ENCODE measurements at places on chromosomes 4 and X. TPM values are rescaled to one million over a fixed set of nuclear protein-coding genes. Genes with fewer than 3 reads are reported as not detected.

ALAS2 gene
- 4.1 TPM for total RNA-seq

GRCh38 chr4:181662383-181662782 is 580.8 kb upstream of the TENM3 start:
- DNase-seq, result no peak

GRCh38 chr4:15779306-15779705 is 1.2 kb downstream of the CD38 start:
- no peak for DNase-seq

F8A3 gene
- 8.1 TPM for total RNA-seq

DNA sequence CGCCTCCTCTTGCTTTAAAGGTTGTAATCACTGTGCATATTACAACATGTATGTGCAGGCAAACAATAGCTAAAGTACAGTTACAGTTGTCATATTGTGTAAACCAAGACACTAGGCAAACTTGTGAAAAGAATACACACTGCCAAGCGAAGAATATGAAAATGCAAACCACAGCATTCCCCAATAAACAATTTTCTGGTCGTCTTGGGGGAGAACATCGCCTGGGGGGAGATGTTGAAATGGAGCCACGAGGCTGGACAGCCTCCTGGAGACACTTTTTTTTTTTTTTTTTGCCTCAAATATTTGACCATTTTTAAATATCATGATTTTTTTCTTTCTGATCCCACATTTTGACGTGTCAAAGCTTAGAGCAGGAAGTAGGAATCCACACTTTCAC is 51.7 kb upstream of the PDLIM3 start:
- no peak for DNase-seq

Measured in upper lobe of left lung (tissue), 6 donors.